ENCODE measurements at places on chromosomes 12 and 14.

- H3K27ac ChIP-seq, result no peak overlapping the region
- H3K27me3 ChIP-seq, result no peaks in the 10 kb centered on the region
- no peaks in the 10 kb centered on the region for H3K4me1 ChIP-seq
- no peaks in the 10 kb centered on the region for H3K36me3 ChIP-seq
- DNase-seq, result no peak
Observed at GRCh38 chr12:132456944-132457495, 32.9 kb upstream of the FBRSL1 start.

GRCh38 chr12:32785557-32785956 lies 29.9 kb upstream of the YARS2 start:
- DNase-seq, result no peak
- no peak overlapping the region for H3K4me3 ChIP-seq
- H3K27me3 ChIP-seq, result no peaks in the 10 kb centered on the region
- no peaks in the 10 kb centered on the region for H3K4me1 ChIP-seq
- no peaks in the 10 kb centered on the region for H3K36me3 ChIP-seq

DNA sequence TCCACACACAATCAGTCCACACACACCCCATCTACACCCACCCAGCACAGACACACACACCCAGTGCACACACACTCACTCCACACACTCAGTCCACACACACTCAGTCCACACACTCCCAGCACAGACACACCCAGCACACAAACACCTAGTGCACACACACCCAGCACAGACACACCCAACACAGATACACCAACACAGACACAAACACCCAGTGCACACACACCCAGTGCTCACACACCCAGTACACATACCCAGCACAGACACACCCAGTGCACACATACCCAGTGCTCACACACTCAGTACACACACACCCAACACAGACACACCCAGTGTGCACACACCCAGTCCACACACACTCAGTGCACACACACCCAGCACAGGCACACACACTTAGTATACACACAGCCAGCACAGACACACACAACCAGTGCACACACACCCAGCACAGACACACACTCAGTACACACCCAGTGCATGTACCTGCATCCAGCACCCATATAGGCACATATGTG lies 63.8 kb downstream of the ADGRD1 start:
- H3K4me1 ChIP-seq, result no peaks in the 10 kb centered on the region
- no peak overlapping the region for H3K4me3 ChIP-seq
- no peak for DNase-seq

GRCh38 chr12:110688446-110689280 lies at the start of gene HVCN1:
TSS of gene HVCN1 (minus strand) at chr12:110689115. CDS start at chr12:110683245, 5,870 bp downstream.
- no peaks in the 10 kb centered on the region for H3K27me3 ChIP-seq
- H3K27ac ChIP-seq, result peak within 1 kb of the TSS; percentile 36
- H3K4me3 ChIP-seq, result peak within 1 kb of the TSS; percentile 45
- peak; percentile 75 for DNase-seq

All from aorta (tissue), 5 donors.